ENCODE measurements at places on chromosomes 12 and 14. TPM values are rescaled to one million over a fixed set of nuclear protein-coding genes. Genes with fewer than 3 reads are reported as not detected.

AQP5 gene
- total RNA-seq, result 0.09 TPM

TTC6 gene
- under 0.01 TPM for total RNA-seq

CCDC196 gene
- not detected for total RNA-seq

CLEC14A gene
- total RNA-seq, result 3.6 TPM

IFI27 gene
- total RNA-seq, result 16.4 TPM

LTB4R gene
- 0.71 TPM for total RNA-seq

ACSS3 gene
- 22.3 TPM for total RNA-seq

ADAMTS20 gene
- total RNA-seq, result under 0.01 TPM

RIPK3 gene
- total RNA-seq, result 2.5 TPM

DCN gene
- total RNA-seq, result 1,181 TPM

DNAJC22 gene
- total RNA-seq, result 6.0 TPM

AQP6 gene
- total RNA-seq, result under 0.01 TPM

TTC5 gene
- total RNA-seq, result 21.0 TPM

HOXC13 gene
- not detected for total RNA-seq

FKBP11 gene
- 38.7 TPM for total RNA-seq

RNASE1 gene
- not detected for total RNA-seq

CLEC4C gene
- total RNA-seq, result not detected

A2M gene
- 12.1 TPM for total RNA-seq

ESR2 gene
- total RNA-seq, result under 0.01 TPM

ACRBP gene
- total RNA-seq, result 0.28 TPM
